ENCODE measurements at places on chromosomes 16 and 17. TPM values are rescaled to one million over a fixed set of nuclear protein-coding genes. Genes with fewer than 3 reads are reported as not detected.

Gene TEX14
- total RNA-seq: not detected

Gene GDPD1
- total RNA-seq: 0.73 TPM

Gene PRDM7
- total RNA-seq: not detected

Gene TMC5
- not detected for total RNA-seq

Gene TLCD2
- total RNA-seq: 4.9 TPM

Gene HOXB1
- not detected for total RNA-seq

Gene CACNG5
- not detected for total RNA-seq

Gene TXNDC17
- 231 TPM for total RNA-seq

Gene IRX6
- total RNA-seq: not detected

Gene KRT33B
- total RNA-seq: not detected

Gene CDH1
- total RNA-seq: not detected

Gene DNASE1L2
- 0.15 TPM for total RNA-seq
